ENCODE measurements at places on chromosomes 6 and 20. TPM values are rescaled to one million over a fixed set of nuclear protein-coding genes. Genes with fewer than 3 reads are reported as not detected.
A peak's percentile ranks its signal among the peaks of the same experiment; 100 is the strongest.

Gene GSTA2
- not detected for total RNA-seq

Gene BHLHE23
- not detected for total RNA-seq

Gene DOK5
- total RNA-seq: 3.9 TPM

Gene CCDC170
- total RNA-seq: not detected

Gene RIPOR2
- 75.2 TPM for total RNA-seq

Gene ARHGAP40
- 0.12 TPM for total RNA-seq

- no peaks in the 10 kb centered on the region for H3K4me1 ChIP-seq
- H3K27ac ChIP-seq: no peak overlapping the region
Measured at GRCh38 chr6:169099411-169100202, 154.0 kb downstream of the THBS2 start.

DNA sequence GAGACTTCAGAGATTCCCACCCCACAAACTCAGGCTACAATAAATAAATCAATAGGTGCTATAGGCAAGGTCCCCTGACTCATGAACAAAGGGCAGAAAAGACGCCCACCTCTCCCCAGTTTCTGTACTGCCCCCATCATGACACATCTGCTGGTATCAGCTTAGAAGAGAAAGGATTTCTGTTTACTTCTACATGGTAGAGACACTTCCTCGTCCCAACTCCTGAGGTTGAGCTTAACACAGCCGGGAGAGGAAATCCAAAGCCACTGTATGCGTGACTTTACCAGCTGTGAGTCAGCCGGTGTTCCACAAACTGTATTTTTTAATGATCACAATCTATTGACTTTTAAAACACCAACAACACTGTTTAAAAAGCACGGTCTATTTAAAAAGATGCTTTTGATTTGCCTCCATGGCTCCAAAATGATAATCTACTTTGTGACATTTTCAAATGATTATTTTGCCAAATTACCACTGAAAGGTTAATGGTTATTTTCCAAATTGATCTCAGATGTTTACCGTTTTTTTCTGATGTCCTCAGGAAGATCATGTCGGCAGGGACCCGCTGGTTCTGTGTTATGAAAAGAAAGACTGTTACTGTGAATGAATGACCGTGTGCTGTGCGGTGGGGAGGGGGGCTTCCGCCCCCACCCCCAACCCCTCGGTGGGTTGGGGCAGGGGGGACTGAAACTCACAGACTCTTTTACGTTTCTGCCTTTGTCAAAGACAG, 72.5 kb downstream of the ATP9A start:
- DNase-seq: no peak
- peaks cover 25% of the 10 kb centered on the region for H3K27me3 ChIP-seq
- no peaks in the 10 kb centered on the region for H3K36me3 ChIP-seq
- no peak overlapping the region for H3K4me3 ChIP-seq
- H3K4me1 ChIP-seq: peaks cover 17% of the 10 kb centered on the region

- DNase-seq: no peak
- H3K4me3 ChIP-seq: no peak overlapping the region
- no peaks in the 10 kb centered on the region for H3K27me3 ChIP-seq
- peak overlapping the region; percentile 73 for H3K27ac ChIP-seq
Measured at GRCh38 chr6:33439956-33440648, 14.3 kb upstream of the ZBTB9 start.

- no peaks in the 10 kb centered on the region for H3K36me3 ChIP-seq
- no peak overlapping the region for H3K4me3 ChIP-seq
- H3K27me3 ChIP-seq: no peaks in the 10 kb centered on the region
- H3K27ac ChIP-seq: no peak overlapping the region
- no peak for DNase-seq
Measured at GRCh38 chr6:79613912-79614311, 17.2 kb upstream of the SH3BGRL2 start.

- H3K27me3 ChIP-seq: no peaks in the 10 kb centered on the region
- peaks cover 34% of the 10 kb centered on the region for H3K4me1 ChIP-seq
Measured at GRCh38 chr6:138815797-138816528, 20.1 kb downstream of the ECT2L start.

DNA sequence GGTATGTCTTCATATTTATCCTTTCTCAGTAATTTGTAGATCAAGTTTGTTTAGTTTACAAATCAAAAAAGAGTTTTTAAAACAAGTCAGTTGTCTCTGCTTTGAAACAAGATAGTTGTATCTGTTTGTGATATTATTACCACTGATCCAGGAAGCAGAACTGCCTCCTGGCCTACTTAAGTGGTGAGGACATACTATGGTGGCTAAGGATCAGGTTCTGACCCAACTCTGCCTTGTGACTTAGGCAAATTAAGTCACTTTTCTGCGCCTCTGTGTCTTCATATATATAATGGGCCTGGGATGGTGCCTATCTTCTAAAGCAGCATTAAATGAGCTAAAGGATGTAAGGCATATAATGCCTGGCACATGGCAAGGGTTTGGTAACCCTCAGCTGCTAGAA, 8.7 kb downstream of the ANKS1A start:
- no peaks in the 10 kb centered on the region for H3K27me3 ChIP-seq
- no peak overlapping the region for H3K4me3 ChIP-seq
- H3K36me3 ChIP-seq: no peaks in the 10 kb centered on the region
- no peak for DNase-seq

DNA sequence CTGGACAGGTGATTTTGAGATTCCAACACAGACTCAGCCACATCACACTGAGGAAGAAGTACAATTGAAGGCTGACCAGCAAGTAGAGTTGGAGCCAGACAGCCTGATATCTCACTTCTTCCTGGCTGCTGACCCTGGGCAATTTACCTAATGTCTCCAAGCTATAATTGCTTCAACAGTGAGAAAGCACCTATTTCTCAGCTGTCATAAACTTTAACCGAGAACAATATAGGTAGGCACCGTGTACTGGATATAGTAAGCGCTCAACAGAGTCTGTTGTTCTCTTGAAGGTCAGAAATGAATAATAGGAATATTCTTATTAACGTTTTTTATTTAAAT, 28.3 kb downstream of the STX7 start:
- peaks cover 7% of the 10 kb centered on the region for H3K36me3 ChIP-seq
- H3K27ac ChIP-seq: no peak overlapping the region
- DNase-seq: no peak
- H3K4me3 ChIP-seq: no peak overlapping the region
- peaks cover 22% of the 10 kb centered on the region for H3K4me1 ChIP-seq

DNA sequence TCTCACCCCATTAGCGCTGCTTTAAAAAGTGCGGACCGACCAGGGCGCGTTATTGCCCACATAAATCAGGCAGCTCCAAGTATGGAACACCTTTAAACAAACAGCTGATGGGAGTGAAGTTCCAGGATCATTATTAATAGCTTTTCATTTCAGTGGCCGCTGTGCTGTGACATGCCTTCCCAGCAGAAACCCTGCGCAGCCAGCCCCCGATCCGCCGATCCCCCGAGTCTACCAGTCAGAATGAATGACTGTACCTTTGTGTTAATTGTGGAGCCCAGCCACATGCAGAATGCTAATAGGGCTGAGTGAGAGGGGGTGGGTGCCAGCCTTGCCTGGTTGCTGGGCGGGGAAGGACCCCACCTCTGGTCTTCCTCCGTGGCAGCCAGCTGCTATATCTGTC, 21.9 kb downstream of the CDH22 start:
- no peaks in the 10 kb centered on the region for H3K36me3 ChIP-seq
- H3K4me1 ChIP-seq: no peaks in the 10 kb centered on the region
- peaks cover 33% of the 10 kb centered on the region for H3K27me3 ChIP-seq
- no peak overlapping the region for H3K4me3 ChIP-seq
- no peak overlapping the region for H3K27ac ChIP-seq
- DNase-seq: no peak

- H3K4me3 ChIP-seq: no peak overlapping the region
- no peak overlapping the region for H3K27ac ChIP-seq
- DNase-seq: no peak
- peaks cover 2% of the 10 kb centered on the region for H3K4me1 ChIP-seq
- H3K27me3 ChIP-seq: no peaks in the 10 kb centered on the region
Measured at GRCh38 chr6:135423649-135424128, 73.9 kb downstream of the AHI1 start.

GRCh38 chr20:2093159-2093781, 8.4 kb upstream of the STK35 start:
- H3K27ac ChIP-seq: no peak overlapping the region
- peak; percentile 28 for DNase-seq
- peaks cover 2% of the 10 kb centered on the region for H3K4me1 ChIP-seq

DNA sequence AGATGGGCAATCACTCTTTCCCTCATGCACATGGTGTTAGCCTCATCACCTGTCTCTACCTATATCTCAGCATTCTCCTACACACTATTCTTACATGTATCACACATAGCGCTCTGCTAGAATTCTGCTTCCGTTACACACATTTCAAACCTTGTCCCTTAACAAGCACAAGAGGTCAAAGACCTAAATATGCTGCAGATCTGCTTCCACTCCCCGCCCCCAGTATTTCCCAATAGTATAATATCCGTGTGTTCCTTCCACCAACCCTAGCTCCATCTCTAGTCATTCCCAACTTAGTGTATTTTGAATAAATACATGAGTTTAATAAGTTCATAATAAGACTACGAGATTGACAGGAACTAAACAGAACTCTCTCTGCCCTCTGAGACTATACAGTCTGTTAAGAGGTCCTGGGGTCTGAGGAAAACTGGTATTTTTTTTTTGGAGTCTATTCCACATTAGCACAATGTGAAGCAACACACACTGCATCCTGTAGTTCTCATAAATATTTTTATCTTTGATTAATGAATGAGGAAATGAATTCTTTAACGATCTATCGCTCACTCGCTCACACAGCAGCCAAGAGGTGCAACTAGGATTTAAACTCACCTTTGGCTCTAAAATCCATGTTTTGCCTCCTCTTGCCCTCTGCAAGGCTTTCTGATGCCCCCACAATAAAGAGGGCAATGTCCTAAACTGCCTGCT, 491.6 kb downstream of the QKI start:
- H3K27ac ChIP-seq: no peak overlapping the region
- H3K4me3 ChIP-seq: no peak overlapping the region
- no peaks in the 10 kb centered on the region for H3K27me3 ChIP-seq
- no peak for DNase-seq
- H3K36me3 ChIP-seq: no peaks in the 10 kb centered on the region

GRCh38 chr20:621125-621756, 11.1 kb upstream of the TCF15 start:
- peaks cover 1% of the 10 kb centered on the region for H3K36me3 ChIP-seq
- no peaks in the 10 kb centered on the region for H3K4me1 ChIP-seq
- no peak for DNase-seq
- no peak overlapping the region for H3K4me3 ChIP-seq
- H3K27me3 ChIP-seq: peaks cover 46% of the 10 kb centered on the region
